ENCODE measurements at places on chromosomes 3 and 15. TPM values are rescaled to one million over a fixed set of nuclear protein-coding genes. Genes with fewer than 3 reads are reported as not detected.

SLC22A14 gene
- polyA plus RNA-seq = 0.75 TPM

TFRC gene
- 23.7 TPM for polyA plus RNA-seq

CERS3 gene
- not detected for polyA plus RNA-seq

- no peak for DNase-seq
Observed at GRCh38 chr3:11904157-11904556, 57.5 kb upstream of the TAMM41 start.

DNA sequence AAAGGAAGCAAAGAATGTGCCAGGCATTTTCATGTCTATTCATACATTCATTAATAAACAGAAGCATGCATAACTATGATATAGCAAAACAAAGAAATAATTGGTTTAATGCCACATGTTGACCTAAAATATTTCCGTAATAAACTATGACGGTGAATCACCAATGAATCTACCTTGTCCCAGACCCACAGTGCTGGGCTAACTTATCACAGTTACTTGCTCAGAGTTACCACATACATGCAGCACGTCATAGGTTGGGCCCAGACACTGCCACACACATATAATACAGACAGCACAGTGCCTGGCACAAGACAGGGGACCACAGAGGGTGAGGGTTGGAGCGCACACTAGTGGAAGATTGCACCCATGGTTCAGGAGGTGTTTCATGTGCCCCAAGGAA lies 86.9 kb downstream of the ATP1B3 start:
- no peak for DNase-seq

DNA sequence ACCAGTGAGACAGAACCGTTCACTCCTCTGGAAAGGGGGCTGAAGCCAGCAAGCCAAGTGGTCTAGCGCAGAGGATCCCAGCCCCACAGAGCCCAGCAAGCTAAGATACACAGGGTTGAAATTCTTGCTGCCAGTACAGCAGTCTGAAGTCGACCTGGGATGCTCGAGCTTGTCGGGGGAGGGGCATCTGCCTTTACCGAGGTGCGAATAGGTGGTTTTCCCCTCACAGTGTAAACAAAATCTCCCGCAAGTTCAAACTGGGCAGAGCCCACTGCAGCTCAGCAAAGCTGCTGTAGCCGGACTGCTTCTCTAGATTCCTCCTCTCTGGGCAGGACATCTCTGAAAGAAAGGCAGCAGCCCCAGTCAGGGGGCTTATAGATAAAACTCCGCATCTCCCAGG lies 11.4 kb downstream of the CEP97 start:
- no peak for DNase-seq

DNA sequence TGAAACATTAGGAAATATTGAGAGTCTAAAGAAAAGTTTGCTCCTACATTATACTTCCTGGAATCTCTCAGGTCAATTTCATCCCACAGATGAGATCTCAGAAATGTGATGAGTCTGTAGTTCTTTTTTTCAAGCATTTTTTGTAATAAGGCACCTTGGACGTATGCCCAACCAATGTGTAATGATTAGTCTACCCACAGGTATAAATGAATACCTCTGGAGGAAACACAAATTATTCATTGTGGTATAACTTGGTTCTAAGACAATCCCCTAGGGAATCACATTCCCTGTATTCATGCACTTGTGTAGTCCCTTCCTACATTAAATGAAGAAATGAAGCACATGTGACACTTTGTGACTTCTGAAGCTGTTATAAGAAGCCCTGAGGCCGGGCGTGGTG lies 596.2 kb upstream of the UBE2E2 start:
- no peak for DNase-seq

- DNase-seq = no peak
Observed at GRCh38 chr3:174755833-174756829, 103.0 kb upstream of the NAALADL2 start.

GRCh38 chr3:135757421-135757820 lies 208.1 kb upstream of the PPP2R3A start:
- no peak for DNase-seq

DNA sequence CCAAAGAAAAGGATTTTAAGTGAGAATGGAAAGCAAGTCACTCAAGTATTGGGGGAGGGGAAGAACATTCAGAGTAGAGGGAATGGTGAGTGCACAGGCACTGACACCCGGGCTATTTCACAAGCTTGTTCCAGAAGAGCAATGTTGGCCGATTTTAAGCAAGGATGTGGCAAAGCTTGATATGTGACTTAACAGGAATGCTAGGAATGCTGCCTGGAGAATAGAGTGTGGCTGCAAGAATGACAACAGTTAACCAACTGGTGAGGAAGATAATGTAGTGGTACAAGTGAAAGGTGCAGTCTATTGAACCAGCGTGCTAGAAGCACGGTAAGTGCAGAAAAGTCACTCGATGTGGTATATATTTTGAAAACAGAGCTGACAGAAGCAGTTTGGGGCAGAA lies 6.2 kb upstream of the CCDC80 start:
- no peak for DNase-seq

DNA sequence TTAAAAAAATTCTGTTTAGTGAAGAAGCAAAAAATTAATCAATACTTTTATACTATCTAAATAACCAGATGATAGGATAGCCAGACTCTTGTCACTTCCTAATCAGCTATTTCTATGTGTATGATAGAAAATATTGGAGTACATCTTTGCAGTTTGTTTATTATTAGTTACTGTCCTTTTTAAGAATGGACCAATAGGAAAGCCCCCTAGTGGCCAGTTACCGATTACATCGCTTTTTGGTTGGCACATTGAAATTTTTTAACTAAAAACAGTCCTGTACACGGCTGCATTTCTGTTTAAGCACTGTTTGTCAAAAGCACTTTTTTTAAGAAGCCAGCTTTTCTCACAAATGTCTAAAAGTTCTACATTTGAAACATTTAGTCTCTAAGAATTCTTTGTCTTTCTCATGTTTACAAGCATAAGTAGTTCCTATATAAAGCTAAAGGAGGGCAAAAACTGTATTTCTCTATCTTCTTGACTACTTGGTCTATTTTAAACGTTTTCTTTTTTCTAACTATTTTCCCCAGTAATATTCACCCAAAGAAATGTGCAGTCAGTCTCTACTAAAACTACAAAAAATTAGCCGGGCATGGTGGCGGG lies 253.2 kb upstream of the LRTM1 start:
- DNase-seq = peak; percentile 21

- DNase-seq = no peak
Observed at GRCh38 chr15:65982627-65983322, 113.5 kb downstream of the RAB11A start.

- no peak for DNase-seq
Observed at GRCh38 chr15:51706926-51707608, 25.8 kb downstream of the SCG3 start.

GRCh38 chr3:3853544-3853943 lies 54.3 kb downstream of the LRRN1 start:
- no peak for DNase-seq

DNA sequence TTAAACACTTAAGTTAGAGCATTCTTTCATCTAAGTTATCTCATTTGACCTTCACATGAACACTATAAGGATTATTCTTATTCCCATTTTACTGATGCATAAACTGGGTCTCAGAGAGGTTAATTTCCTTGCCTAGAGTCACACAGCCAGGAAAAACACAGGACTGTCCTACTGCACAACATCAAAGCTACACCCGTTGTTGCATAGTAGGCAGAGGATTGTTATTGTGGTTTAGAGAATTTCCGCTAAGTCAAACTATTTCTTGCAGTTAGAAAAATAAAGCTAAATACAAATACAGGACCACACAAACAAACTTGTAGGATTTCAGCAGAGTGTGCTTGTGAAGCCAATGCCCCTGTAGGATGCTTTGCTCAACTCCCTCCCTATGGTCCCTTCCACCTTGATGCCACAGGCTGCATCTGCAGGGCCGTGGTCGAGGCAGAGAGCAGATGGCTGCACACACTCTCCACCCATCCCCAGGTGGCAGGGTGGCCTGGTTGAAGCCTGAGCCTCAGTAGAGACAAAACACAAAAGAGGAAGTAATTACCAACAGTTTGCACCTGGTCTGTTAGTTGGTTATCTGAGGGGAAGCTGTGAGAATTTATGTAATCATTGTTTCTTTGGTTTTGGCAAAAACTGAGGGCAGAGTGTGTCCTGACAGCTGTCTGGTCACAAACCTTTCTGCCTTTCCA lies 41.1 kb upstream of the SKOR1 start:
- no peak for DNase-seq

GRCh38 chr15:55991802-55992768 lies 1.3 kb downstream of the NEDD4 start:
- DNase-seq = peak; percentile 16

DNA sequence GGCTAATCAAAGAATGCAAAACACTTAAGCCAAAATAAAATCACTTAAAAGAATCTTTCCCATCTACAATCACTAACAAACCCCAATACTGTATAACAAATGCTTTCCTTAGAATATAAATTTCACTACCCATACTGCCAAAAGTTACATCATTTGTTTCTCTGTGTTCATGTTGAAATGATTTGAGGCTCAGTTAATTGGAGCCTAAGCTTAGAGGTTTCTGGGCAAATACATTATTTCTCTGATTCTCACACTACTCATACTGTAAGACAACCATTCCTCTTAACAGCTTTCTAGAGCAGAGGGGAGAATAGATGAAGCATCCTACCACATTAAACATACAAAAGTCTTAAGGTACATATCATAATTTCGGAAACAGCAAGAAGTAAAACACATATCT lies 2.1 kb downstream of the RIOX2 start:
- no peak for DNase-seq

DNA sequence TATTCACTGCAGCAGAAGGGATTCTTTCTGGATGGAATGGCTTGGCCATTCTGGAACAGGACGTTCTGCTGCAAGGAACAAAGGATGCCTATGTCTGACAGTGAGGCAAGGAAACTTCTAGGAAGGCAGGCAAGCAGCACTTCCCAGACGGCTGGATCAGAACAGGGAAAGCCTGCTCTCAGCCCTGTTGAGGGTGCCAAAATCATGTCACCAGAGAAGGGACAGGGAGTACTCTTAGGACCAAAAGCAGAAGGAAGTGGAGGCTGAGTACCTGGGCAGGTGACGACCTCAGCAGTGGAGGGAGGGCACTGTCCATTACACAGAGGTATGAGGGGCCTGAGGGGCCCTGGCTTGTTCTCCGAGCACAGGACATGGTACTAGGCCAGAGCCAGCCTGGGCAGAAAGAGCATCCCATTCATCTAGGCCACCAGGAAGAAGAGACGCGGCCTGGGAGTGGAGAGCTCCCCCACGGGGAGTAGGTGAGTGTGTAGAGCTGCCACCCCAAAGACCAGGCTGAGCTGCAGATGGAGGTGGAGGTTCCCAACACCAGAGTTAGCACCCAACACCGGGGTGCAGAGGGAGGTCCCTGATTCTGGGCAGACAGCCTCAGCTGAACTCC lies 9.6 kb downstream of the KLF15 start:
- no peak for DNase-seq

All from kidney (tissue), 22 donors.